HepG2 (cell line): ENCODE measurements at places on chromosomes 11 and 22.

GRCh38 chr11:16242806-16243205, 113.5 kb downstream of the SOX6 start:
- no peak for DNase-seq

GRCh38 chr11:110432713-110433392, 3.1 kb downstream of the FDX1 start:
- DNase-seq, result no peak

GRCh38 chr11:117945047-117945810, 16.0 kb upstream of the TMPRSS13 start:
- DNase-seq, result no peak

GRCh38 chr11:110447343-110447742, 17.6 kb downstream of the FDX1 start:
- no peak for DNase-seq

- DNase-seq, result no peak
These were observed 11.8 kb downstream of the DTX4 start for GRCh38 chr11:59183771-59184170.

GRCh38 chr11:66044757-66045156, 4.2 kb downstream of the GAL3ST3 start:
- no peak for DNase-seq

- DNase-seq, result no peak
These were observed 38.0 kb downstream of the TMEM123 start for GRCh38 chr11:102414559-102414958.

- DNase-seq, result no peak
These were observed 26.6 kb upstream of the MYRF start for GRCh38 chr11:61725781-61726231.
